NCI-H1436 (cell line): ENCODE measurements at places on chromosomes 4 and X.

GRCh38 chr4:101418055-101418454 is 70.7 kb upstream of the PPP3CA start:
- DNase-seq, result no peak

- DNase-seq, result no peak
Observed at GRCh38 chr4:123672987-123673386, 276.4 kb downstream of the SPRY1 start.

- no peak for DNase-seq
Observed at GRCh38 chr4:15042529-15043167, 40.4 kb downstream of the CPEB2 start.

DNA sequence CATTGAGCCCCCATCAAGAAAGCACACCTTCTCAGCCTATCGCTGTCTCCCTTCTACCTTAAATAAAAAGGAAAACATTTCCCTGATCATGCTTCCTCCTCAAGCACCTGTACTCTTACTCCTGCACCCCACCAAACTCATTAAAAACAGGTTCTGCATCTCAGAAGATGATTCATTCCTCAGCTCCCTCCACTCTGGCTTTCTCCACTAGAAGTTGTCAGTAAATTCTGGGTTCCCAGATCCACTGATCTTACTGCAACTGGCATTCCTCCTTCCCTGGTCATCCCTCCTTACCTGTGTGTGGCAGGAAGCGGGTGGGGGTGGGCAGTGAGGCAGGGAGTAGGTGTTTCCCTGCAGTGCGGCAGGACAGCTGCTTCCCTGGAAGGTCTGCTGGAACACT is 108.8 kb downstream of the GPR143 start:
- DNase-seq, result no peak

DNA sequence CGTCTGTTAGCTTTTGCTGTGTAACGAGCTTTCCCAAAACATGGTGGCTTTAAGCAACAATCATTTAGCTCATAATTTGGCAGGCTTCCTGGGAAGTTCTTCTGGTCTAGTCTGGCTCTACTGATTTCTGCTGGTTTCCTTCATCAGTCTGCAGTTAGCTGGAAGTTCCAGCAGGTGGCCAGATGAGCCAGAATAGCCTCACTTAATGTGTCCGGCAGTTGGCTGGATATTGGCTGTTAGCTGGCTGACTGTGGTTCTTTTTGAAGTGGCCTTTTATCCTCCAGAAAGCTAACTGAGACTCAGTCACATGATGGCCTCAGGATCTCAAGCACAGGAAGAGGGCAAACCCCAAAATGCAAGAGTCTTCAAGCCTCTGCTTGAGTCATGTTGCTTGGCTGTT is 34.9 kb downstream of the FTHL17 start:
- DNase-seq, result peak; percentile 4

- no peak for DNase-seq
Observed at GRCh38 chr4:2685541-2685940, 70.6 kb downstream of the TNIP2 start.

DNA sequence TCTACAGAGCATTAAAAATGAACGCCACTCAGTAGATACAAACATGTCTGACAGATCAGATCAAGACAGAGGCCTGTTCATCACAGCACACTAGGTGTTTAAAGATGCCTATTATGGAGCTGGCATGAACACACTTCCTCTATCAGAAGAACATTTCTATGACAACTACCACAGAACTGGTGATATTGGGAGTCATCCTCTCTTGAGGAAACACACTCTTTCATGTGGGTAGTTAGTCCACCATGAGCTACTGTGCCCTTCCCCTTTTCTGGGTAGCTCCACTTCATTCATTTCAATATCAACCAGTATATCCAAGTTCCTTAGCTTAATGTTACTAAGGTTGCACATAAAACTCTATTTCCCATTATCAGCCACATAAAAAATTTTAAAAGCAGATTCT is 46.7 kb downstream of the MAOB start:
- no peak for DNase-seq

DNA sequence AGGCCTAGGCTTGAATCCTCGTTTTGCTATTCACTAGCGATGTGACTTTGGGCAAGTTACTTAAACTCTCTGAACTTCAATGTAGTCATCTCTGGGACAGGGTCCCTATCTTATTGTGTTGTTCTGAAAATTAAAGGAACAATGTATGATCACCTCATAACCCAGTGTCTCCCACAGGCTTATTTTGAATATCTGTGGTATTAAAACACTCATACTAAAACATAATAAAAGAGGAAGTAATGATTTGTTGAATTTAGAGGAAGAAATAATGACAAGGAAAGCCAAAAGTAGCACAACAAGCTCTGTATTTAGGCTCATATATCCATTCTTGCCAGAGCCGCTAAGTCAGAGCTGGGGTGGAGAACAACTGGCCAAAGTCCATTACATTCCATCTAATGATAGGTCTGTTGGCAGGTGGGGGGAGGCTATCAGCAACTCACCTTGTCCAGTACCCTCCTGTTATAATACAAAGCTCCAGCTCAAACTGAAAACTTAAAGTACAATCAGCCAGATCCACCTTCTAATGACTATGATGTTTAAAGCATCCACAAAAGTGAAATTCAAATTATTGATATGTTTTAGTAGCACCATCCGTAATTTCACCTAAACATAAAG is 64.5 kb upstream of the LSM6 start:
- DNase-seq, result no peak

- no peak for DNase-seq
Observed at GRCh38 chr4:41405464-41406112, 132.4 kb upstream of the LIMCH1 start.

DNA sequence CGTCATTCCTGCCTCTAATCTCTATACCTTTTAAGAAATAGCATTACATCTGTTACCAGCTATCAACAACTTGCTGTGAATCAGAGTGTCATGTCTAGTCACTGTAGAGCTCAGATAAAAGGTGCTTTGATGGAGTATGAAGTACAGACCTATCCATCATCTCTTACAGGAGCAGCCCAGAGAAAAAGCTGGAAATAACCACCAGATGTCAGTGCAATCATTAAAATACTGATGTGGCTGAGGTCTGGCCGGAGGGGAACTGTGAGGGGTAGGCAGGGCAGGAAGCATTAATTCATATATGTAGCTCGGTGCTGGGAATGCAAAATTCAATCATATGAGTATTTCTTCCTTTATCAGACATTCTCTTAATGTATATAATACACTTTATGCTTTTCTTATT is 100.6 kb downstream of the AKAP4 start:
- DNase-seq, result no peak

GRCh38 chr4:84499624-84499982 is 511 bp upstream of the NKX6-1 start:
- peak; percentile 72 for DNase-seq
